ENCODE measurements at places on chromosomes 7 and 10.
A peak's percentile ranks its signal among the peaks of the same experiment; 100 is the strongest.

GRCh38 chr7:132240262-132240661 is 336.0 kb downstream of the PLXNA4 start:
- DNase-seq = peak; percentile 80

GRCh38 chr10:47115322-47115721 is 184.7 kb upstream of the GDF10 start:
- DNase-seq = no peak

DNA sequence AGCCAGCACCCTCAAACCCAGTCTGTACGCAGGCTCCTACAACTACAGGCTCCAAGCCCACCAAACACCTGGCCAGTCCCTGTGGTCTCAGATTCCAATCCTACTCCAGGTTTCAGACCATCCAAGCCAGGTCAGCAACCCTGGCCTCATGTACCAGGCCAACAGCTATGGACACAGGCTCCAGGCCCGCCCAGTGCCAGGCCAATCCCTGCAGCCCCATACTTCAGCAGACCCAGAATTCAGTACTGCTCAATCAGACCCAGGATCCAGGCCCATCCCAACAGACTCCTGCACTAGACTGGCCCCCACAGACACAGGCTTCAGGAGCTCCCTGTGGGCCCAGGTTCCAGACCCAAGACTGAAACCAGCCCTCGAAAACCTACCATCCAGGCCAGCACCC is 32.3 kb downstream of the HPSE2 start:
- no peak for DNase-seq

GRCh38 chr10:58282615-58283014 is 13.7 kb downstream of the CISD1 start:
- DNase-seq = no peak

DNA sequence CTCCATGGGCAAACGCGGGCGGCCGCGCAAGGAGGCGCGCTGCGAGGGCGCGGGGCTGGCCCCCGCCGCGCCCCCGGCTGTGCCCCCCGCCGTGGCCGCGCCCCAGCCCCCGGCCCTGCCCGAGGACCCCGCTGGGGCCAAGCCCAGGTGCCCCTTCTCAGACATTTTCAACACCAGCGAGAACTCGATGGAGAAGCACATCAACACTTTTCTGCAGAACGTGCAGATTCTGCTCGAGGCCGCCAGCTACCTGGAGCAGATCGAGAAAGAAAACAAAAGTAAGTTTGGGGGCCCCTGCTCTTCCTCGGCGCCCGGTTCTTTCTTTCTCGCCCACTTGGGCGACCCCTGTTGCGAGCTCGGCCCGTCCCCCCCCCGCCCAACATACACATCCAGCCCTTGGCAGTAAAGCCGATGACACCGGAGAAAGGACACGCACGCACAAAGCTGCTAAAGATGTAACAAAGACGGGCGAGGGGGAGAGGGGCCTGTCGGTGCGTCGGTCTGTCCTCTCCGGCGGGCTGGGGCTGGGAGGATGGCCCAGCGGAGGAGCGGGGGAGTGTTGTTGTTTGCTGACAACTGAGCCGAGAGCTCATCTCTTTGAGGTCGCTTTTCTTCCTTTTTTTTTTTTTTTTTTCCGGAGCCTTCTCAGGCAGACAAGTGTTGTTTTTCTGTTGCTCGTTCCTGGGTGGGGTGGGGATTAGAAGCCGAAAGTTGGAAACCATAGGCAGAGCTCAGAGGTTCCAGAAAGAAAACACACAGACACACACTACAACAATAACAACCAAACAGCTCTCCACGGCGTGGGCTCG is 604 bp downstream of the MXI1 start:
- DNase-seq = no peak

DNA sequence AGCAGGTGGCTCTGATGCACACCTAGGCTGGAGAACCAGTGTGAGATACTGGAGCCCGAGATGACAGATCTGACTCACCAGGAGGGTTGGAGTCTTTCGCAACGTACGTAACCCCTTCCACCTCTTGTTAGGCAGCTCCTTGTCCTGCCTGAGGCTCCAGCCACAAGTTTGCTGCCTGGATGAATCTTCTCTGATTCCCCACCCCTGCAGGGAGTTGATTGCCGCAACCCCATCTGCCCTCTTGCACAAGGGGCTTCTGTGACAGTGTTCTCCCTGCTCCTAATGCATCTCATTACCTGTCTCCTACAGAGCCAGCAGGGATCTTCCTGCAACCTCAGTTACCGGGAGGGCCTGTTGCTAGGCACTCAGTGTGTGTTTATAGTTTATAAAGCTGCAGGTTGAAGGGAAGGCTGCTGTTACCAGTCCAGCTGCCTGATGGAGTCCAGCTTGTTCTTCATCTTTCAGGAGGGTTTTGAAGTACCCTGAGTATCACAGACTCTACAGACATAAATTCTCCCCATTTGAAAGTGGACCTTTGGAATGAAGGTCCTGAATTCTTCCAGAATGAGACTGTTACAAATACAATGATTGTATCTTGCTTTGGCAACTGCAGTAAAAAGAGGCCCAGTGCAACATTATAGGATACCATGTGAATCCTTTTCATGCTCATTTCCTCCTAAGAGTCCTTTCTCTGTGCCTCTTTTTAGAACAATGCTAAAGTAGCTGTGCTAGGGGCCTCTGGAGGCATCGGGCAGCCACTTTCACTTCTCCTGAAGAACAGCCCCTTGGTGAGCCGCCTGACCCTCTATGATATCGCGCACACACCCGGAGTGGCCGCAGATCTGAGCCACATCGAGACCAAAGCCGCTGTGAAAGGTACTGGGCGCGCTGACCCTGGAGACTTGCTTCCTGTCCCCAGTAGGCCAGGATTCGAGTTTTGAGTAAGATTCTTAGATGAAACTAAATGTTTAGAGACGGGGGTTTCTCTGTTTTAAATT is 6.5 kb downstream of the MDH2 start:
- DNase-seq = no peak

DNA sequence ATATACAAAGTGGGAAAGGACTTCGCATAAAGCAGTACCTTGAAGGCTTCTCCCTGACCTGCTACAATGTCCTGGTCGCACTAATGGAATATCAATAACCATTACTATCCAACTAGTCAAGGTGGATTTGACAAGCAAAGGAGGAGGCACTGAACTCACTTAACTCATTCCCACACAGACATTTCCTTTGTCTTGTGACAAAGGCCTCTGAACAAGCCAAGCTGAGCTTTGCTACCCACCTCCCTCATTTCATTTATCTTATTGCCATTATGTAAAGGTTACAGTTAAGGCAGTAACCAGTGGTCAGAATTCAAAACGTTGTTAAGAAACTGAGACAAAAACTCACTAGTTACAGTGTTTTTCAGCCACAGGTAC is 7.3 kb downstream of the ELMO1 start:
- DNase-seq = no peak

DNA sequence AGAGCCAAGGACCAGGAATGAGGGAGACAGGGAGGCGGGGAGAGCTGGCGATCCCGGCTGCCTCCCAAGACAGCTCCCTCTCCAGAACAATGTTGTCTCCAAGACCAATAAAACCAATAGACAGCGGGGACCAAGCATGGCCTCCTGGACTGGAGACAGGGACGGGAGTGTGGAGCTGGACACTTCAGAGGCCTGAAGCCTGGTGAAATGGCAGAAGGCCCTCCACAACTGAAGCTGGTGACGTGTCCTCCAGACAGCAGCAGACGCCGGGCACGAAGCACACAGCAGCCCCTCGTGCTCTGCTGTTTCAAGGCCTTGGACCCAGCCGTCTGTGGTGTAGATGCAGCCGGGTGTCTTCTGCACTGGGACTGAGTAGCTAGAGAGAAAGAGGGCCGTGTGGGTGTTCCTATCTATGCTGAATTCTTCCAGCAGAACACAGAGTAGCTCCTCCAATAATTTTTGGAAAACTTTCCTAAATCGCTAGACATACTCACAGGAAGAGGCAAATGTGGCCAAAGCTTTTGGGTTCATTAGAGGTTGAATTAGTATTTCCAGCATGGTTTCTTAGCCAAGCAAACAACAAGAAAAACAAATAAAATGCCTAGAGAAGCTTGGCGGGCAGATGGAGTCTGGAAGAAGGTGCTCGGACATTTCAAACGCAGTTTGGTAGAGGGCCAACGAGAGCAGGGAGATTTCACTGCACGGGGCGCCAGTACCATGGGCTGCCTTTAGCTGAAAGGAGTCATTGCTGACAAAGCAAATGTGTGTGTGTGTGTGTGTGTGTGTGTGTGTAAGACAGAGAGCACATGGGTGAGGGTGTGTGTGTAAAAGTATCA is 570.4 kb downstream of the TCERG1L start:
- DNase-seq = no peak

DNA sequence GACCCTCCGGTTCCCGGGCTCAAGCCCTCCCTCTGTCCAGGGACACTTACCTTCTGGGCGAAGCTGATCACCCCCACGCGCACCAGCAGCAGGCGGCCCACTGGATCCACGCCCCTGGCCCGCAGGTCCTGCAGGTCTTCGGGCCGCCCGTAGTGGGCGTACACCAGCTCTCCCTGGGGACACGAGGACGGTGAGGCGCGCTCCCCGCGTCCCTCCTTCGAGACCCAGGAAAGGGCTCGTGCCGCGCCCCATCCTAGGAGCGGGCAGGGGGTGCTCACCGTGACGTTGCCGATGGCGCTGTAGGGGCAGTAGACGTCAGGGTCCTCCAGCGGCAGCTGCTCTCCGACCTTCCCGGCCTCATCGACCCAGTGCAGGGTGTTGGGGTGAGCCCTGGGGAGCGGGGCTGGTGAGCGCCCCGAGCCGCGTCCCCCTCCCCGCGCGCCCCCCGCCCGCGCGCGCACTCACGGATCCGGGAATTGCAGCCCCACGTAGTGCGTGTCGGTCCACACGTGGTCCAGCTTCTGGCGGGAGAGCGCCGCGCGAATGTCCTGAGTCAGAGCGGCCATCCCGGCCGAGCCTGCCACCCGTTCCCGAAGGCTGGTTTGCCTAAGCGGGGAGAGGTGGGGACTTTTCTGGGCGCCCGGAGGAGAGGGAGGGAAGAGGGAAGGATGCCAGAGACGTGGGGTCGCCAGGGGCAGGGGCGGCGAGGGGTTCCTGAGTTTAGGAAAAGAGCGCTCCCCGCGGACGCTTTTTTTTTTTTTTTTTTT is 8.2 kb downstream of the TFR2 start:
- DNase-seq = peak; percentile 68

DNA sequence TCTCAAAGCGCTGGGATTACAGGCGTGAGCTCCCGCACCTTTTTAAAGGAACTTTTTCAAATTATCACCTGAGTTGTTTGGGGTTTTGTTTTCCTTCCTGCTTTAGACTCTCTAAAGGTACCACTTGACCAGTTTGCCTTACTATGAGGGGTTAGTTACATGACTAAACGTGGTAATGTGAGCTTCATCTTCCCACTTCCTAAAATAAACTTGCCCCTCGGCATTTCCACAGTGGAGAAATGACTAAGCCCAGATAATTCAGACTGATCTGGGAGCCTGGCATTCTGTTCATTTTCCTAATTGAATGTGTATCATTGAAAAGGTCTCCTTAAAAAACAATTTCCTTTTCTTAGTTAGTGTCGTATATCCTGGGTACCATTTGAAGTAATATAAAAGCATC is 163.4 kb downstream of the PLXDC2 start:
- no peak for DNase-seq

GRCh38 chr7:89943525-89944050 is 210.7 kb upstream of the STEAP1 start:
- no peak for DNase-seq

DNA sequence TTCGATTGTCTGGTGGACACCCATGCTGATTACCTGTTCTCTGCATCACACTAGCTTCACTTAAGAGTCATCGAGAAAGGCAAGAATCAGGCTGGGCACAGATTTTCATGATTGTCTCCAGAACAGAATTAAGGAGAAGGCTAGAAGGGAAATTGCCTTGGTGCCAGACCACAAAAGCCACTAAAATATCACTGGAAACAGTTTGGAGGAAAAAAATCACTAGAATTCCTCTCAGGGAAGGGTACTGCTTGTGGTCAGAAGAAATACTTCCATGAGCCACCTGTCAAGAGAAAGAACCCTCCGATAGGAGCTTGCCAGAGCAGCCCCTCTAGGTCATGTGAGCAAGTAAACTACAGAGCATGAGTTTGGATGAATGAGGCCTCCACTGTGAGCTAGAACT is 269.3 kb upstream of the TEX47 start:
- no peak for DNase-seq

DNA sequence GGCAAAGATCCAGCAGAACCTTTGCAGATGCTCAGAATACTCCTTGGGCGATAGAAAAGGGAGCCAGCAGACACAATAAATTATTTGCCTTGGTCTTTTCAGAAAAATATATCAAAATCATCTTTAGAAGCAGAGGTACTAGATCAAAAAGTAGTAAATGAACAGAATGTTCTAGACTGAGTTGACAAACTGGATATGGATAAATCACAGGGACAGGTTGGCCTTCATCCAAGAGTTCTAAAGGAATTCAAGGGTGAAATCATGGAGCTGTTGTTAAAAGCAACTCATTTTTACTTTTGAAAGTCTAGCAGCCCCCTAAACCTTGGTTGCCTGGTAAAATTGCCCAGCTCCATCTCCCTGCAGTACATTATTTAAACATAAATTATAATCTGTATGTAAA is 99.1 kb downstream of the PLCE1 start:
- no peak for DNase-seq

- DNase-seq = no peak
Measured at GRCh38 chr7:13104128-13104527, 416.7 kb downstream of the ARL4A start.

DNA sequence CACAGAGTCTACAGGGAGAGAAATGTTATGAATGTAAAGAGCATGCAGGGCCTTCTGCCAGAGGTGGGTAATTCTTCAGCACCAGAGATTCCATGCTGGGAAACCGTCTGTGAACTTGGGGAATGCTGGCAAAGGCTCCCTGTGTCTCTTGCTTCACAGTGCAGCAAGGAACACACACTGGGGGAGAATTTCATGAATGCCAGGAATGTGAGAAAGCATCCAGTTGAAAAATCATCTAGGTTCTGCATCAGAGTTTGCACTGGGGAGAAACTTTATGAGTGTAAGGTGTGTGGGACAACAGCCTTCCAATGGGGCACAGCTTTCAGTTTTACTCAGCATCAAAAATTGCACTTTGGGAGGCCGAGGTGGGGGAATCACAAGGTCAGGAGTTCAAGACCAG is 224.3 kb upstream of the IGFBP3 start:
- DNase-seq = no peak

GRCh38 chr7:25707768-25708620 is 444.0 kb upstream of the NFE2L3 start:
- no peak for DNase-seq

GRCh38 chr10:89829887-89830269 is 128.5 kb downstream of the KIF20B start:
- no peak for DNase-seq

- DNase-seq = no peak
Measured at GRCh38 chr10:89669985-89670384, 24.9 kb upstream of the PANK1 start.

DNA sequence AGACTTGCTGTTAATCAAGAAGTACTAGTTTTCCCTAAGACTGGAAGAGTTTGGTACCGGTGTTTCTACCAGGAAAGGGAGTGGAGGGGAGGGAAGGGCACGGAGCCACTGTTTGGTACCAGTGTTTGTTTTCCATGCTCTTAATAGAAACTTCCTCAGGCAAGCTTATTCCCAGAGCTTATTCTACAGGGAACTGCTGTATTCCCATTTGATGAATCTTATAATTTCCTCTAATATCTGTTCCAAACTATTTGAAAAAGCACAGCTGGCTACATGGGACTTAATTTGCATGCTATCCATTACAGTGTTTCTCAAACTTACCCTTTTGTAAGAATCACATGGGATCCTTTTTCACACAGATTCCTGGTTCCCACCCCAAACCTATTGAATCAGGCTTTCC is 23.7 kb downstream of the SLC26A4 start:
- DNase-seq = no peak

- DNase-seq = no peak
Measured at GRCh38 chr10:69802424-69803161, 887 bp downstream of the COL13A1 start.
